Stimulated activated CD8-positive, alpha-beta memory T cell treated with anti-CD3 and anti-CD28 coated beads, Interleukin-4, amount 100 ng/mL, for 4 hours (primary cell): ENCODE measurements at places on chromosomes 7 and 10.

DNA sequence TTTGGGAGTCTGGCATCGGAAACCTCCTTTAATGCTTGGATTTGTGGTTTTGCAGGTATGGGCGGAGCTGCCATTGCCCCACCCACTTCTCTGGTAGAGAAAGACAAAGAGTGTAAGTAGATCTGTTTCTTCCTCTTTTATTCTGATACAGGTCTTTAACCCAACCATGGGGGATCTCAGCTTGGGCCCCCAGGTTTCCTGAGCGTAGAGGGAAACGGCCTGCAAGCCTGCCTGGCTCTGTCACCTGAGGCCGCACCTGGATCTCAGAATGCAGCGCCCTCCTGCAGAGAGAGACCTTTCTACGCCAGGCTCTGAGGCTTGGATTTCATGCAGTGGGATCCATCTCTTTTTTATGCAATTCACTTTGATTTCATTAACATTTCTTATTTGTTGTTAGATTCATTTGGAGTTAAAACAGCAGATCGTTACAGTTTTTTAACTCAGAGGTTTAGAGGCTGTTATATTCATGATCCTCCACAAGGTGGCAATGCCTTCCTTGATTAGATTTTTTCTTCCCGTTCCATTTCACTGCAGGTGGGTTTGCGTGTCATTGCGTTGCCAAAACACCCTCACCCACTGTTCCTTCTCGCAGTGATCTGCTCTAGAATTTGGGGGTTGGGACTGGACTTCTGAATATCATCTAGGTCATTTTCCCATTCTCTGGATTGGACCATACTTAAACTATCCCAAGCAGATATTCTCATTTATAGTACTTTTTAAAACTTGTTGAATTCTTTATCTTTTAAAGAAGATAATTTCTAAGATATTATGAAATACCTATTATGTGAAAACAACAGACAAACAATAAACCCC is 20.0 kb downstream of the RBM17 start:
- no peak for DNase-seq

DNA sequence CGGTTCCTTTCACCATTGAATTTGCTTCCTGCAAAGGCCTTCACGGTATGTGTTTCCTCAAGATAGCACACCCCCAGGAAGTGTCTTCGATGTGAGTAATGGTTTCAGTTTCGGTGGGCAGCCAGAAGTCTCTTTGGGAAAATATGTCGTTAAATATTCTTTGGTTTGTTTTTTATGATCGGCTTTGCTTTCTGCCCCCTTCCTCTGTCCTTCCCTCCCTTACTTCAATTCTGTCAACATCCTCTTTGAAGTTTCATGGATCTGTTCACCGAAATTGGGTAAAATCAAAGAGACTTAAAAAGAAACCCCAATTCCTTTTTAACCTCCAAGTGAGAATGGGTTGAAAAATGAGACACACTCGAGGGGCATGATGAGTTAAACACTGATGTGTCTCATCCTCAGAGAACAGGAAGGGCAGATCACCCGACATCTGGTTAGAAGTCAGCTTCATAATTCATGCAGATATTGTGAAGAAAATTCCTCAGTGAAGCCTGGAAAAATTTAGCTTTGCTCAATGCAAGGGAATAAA is 170.8 kb upstream of the HABP2 start:
- no peak for DNase-seq

DNA sequence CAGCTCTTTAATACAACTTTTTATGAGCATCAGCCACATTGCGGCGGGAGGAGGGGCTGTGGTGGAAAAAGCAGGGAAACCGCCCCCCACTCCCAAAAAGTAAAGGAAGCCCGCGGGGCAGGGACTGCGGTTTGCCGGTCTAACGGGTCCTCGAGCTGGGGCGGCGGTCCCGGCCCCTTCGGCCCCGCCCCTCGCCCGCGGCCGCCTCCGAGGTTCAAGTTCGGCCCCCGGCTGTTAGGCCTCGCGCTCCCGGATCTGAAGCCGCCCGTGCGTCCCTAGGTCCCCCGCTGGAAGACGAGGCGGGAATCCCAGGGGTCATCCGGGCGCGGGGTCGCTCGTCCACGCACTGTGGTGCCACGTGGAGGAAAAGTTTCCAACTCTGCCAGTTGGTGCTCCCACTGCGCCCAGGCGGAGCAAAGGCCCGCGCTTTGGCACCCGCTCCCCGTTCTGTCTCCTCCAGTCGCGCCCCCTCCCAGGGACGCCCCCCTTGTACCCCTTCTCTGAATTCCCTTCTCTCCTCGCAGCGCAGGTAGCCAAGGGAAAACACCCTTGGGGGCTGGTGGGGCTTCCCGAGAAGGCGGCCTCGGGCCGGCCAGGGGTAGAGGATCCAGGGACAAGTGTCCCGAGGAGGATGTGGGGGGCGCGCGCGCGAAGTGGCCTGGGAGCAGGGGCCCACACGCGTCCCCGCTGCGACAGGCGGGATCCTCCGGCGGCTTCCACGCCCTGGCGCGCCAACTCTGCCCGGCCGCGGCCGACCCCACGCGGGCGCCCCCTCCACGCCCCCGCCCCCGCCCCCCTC is 798 bp upstream of the AUTS2 start:
- DNase-seq: no peak

- DNase-seq: no peak
Measured at GRCh38 chr7:138515001-138515528, 55.0 kb downstream of the TRIM24 start.

GRCh38 chr7:49398746-49399145 is 374.7 kb upstream of the VWC2 start:
- DNase-seq: no peak

- DNase-seq: no peak
Measured at GRCh38 chr7:8379264-8379663, 54.1 kb upstream of the NXPH1 start.

DNA sequence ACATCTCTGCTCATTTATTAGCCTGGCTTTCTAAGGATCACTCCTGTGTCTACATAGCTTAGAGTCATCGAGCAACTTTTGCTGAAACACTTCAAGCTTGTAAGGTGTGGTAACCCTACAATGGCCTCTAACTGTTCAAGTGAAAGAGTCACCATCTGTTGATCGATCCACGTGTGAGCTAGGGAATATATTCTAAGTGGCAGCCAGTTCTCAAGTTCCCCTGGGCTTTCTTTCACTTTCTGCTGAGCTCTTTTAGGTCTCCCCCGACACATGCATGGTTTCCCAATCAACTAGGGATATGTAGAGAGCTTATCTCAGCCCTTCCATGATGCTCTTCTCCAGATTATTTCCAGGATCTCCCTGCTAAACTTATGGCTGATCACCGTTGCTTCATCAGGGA is 15.5 kb downstream of the AOAH start:
- no peak for DNase-seq

DNA sequence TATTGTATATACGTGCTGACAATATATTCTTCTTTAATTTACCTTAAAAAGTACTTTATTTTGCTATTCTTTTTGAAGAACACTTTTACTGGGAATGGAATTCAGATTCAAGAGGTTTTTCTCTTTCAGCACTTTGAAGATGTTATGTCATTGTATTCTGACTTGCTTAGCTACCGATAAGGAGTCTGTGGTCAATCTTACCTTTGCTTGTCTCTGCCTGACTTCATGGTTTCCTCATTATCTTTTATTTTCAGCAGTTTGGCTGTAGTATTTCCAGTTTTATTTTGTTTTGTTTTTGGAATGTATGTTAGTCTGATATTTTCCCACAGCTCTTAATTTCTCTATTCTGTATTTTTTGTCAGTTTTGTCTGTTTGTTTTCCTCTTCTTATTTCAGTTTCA is 187.9 kb upstream of the SMIM30 start:
- DNase-seq: no peak
